ENCODE measurements at places on chromosomes 16 and 17.
A peak's percentile ranks its signal among the peaks of the same experiment; 100 is the strongest.

- no peak for DNase-seq
Measured at GRCh38 chr17:77666462-77666861, 292.0 kb upstream of the TNRC6C start.

GRCh38 chr16:53131363-53132071 is 76.7 kb downstream of the CHD9 start:
- peak; percentile 44 for DNase-seq

DNA sequence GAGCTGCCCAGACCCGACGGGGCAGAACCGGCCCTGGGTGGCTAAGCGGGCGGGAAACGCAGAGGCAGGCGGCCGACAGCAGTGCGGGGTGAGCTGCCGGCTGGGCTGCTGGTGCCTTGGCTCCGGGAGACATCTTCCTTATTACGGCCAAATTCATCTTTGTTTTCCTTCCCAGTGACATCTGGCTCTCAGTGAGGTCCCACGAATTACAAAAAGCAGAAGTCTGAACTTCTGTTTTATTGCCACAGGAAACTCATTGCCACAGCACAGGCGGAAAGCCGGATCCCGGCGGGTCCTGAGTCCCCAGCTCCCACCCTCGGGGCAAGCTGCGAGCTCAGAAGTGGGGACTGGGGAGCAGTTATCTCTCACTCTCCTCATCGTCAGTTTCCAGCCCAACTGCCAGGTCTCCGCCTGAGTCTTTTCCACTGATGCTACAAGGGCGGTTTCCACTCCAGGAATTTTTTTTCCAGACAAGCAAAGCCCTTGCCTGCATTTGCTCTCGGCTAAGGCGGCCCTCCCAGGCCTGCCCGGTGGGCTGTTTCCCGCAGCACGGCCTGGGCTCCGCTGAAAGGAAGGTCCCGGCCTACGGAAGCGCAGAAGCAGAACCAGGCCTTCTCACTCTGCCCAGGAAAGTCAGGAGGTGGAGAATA is 40.3 kb downstream of the CBFA2T3 start:
- no peak for DNase-seq

DNA sequence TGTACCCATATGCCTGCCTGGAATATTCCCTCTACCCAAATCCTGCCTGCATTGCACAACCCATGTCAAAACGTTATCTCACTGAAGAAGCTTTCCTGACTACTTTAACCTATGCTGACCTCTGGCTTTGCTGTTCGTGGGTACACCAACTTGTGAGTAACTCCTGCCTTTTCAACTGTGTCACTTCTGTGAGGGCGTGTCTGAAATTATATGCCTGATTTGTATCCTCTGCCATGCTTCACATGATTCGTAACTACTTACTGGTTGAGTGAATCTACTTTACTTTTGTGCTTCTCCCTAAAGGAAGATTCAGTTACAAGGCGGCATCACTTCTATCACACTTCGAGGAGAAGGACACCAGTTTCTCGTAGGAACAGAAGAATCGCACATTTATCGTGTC is 33.3 kb upstream of the USP43 start:
- no peak for DNase-seq

- no peak for DNase-seq
Measured at GRCh38 chr16:14489460-14489859, 140.6 kb downstream of the PARN start.

DNA sequence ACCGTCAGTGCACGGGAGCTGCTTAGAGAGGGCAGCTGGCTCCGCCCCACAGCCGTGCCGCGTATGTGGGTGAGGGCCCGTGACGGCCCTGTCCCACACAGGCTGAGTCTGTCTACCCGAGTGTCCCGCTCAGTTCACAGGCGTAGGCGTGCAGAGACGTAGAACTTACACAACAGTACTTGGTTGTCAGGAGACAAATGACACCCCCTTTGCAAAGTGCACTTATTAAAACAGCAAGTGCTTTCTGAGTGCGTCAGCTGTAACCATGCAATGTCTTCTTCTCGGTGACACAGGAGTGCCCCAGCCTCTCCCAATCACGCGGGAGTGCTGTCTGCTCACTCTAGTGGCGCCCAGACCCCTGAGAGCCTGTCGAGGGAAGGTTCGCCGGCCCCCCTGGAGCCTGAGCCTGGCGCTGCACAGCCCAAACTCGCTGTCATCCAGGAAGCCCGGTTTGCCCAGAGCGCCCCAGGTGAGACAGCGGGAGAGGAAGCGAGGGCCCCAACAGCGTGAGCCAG is 64.2 kb downstream of the FOXK2 start:
- DNase-seq, result no peak

DNA sequence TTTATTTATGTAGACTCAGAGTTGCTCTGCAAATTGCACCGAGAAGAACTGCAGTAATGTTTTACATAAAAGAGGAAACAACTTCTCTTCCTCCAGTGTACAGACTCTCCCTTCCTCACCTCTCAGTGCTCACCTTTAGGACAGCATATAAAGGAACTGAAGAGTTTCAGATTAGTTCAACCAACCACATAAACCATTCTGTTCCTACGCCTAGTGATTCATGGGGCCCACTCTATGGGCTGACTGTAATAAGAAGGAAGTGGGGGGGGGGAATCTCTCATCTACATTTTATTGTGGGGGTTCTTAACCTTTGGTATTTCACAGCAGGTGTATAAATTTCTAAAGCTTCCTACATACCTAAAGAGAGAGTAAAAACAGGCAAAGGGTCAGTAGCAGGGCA is 18.3 kb downstream of the ZSWIM7 start:
- DNase-seq, result no peak

- DNase-seq, result no peak
Measured at GRCh38 chr17:67639555-67639954, 78.2 kb upstream of the NOL11 start.

- no peak for DNase-seq
Measured at GRCh38 chr17:312476-313148, 40.0 kb downstream of the RPH3AL start.

GRCh38 chr16:74888232-74888862 is 96.6 kb downstream of the WDR59 start:
- peak; percentile 38 for DNase-seq

GRCh38 chr17:58210922-58211321 is 8.1 kb downstream of the MKS1 start:
- no peak for DNase-seq

GRCh38 chr16:46954562-46954961 is 18.9 kb downstream of the DNAJA2 start:
- no peak for DNase-seq

- DNase-seq, result no peak
Measured at GRCh38 chr16:71406316-71406715, 35.5 kb downstream of the TLE7 start.

DNA sequence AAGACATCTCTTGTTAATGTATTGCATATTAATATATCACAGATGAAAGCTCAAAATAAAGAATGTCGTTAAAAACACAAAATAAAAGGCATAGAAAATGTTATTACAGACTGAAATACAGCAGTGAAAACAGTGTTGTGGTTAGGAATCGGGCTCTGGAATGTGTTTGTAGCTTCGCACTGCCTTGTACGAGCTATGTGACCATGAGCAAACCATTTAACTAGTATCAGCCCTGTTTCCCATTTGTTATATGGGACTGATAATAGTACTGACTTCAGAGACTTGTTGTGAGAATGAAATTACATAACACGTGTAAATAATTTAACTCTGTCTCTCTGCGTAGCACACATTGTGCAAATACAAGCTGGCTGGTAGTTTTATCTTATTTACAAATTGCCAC is 648 bp upstream of the RBFOX1 start:
- DNase-seq, result no peak

- no peak for DNase-seq
Measured at GRCh38 chr17:34758718-34759117, 179.3 kb downstream of the TMEM132E start.

DNA sequence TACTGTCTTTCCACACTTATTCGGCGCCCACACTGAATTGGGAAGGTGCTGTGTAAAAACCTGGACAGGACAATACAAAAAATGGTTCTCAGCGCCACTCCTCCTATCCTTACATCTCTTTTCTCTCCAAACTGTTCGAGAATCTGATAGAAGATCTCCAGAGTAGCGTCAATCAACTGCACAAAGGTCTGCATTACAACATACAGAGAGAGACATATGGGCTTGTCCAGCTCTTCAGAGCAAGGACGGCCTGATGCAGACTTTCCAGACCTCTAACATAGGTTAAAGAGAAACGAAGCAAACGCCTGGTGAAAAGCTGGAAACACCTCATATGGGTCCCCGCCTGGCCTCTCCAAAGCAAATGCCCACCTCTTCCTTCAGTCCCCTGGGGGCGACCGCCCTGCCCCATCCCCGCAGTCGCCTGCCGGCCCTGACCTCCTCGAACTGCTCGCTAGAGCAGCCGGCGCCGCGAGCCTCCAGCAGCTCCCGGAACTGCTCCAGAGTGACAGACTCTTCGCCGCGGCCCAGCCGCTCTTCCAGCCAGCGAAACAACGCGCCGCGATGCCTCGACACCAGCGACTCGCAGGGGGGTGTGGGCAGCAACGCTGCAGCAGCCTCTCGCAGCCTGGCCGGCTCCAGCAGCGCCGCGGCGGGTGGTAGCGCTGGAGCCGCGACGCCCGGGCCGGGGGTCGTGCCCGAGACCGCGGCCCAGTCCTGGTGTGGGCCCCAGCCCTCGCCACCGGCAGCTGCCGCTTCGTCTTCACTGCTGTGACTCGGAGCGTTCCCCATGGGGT is 526 bp downstream of the ZZEF1 start:
- DNase-seq, result no peak

DNA sequence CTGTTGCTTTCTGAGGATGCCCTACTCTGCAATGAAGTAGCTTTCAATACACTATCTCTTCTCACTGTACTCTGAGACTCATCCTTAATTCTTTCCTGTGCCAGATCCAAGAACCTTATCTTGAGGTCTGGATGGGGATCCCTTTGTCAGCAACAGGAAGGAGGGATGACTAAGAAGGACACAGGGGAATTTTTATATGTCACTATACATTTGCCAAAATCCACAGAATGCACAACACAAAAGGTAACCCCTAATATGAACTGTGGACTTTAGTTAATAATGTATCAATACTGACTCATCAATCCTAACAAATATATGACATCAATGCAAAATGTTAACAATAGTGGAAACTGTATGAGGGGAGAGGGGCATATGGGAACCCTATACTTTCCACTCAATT is 4.7 kb upstream of the RBBP6 start:
- DNase-seq, result no peak

- no peak for DNase-seq
Measured at GRCh38 chr17:82218349-82219075, 5.9 kb upstream of the CCDC57 start.

GRCh38 chr16:55597928-55598327 is 31.4 kb downstream of the CAPNS2 start:
- DNase-seq, result no peak

DNA sequence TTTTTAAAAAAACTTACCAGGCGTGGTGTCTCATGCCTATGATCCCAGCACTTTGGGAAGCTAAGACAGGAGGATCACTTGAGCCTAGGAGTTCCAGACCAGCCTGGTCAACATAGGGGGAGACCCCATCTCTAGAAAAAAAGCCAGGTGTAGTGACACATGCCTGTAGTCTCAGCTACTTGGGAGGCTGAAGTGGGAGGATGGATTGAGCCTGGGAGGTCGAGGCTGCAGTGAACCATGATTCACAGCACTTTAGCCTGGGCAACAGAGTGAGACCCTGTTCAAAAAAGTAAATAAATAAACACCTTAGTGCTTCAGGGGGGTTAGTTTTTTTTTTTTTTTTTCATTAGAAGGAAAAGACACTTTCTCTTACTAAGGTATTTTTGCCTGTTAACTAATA is 58.9 kb upstream of the LRRC37A3 start:
- no peak for DNase-seq

DNA sequence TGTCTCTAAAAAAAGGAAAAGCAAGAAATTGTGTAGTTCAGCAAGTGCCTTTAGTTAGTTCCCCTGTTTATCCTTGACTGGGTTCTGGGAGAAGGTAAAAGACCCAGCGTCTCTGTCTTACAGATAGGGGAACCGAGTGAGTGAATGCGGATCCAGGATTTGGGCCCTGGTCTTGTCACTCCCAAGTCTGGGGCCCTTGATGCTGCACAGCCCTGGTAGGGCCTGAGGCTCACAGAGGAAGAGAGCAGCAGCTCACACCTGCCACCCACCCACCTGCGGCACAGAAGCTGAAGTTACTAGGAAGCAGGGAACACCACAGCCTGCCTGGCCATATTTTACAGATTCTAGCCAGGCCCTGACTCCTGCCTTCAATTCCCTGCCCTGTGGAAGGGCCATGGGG is 22.2 kb downstream of the LASP1 start:
- no peak for DNase-seq

- DNase-seq, result no peak
Measured at GRCh38 chr17:59769887-59770286, 62.4 kb downstream of the VMP1 start.

- DNase-seq, result no peak
Measured at GRCh38 chr17:72306037-72306436, 185.2 kb downstream of the SOX9 start.

GRCh38 chr17:19739241-19740201 is 8.6 kb downstream of the ALDH3A1 start:
- no peak for DNase-seq

DNA sequence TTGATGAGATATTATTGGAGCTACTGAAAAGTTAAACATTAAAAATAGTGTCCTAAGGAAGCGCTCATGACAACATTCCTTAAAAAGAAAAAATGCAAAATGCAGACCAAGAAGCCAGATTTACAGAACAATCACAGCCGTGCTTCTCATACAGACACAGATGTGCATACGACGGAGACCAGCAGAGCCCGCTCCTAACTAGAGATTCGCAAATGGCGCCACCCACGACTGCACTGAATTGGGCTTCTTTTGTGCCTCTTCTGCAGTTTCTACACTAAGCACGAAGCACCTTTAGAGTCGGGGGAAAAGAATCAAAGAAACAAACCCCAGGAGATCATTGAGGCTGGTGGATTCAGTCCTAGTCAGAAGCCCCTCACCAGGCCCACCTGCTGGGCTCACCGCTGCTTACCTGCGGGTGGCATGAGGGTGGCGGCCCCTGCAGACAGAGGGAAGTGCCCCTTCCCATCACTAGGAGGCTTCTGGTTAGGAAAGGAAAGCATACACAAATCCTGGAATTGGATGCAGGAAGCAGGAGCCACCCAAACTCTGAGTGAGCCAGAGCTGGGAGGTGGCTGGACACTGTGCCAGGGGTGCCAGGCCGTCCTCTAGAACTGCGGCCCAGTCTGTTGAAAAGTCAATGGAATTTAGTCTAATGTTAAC is 64.9 kb upstream of the CHMP6 start:
- no peak for DNase-seq

- DNase-seq, result peak; percentile 51
Measured at GRCh38 chr16:48384520-48385252, 527 bp downstream of the SIAH1 start.

- DNase-seq, result no peak
Measured at GRCh38 chr17:81923302-81924260, 4.0 kb downstream of the MAFG start.

- DNase-seq, result no peak
Measured at GRCh38 chr17:40846515-40847144, 20.4 kb downstream of the KRT12 start.

DNA sequence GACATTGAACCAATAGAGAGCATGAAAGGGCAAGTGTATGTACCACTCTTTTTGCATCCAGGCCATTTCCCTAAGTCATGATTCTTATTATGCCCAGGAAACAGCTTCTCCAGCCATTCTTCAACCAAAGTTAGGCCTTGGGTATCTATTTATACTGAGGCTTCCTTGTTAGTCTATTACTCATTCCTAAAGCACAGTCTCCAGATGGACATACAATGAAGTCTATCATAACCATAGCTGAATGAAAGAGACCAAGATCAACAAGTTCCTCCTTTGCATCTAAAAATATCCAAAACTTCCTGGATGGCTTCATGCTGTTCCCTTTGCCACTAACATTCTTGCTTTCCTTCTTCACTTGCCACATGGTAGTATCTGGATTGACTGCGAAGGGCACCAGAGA is 265.9 kb downstream of the CDH8 start:
- DNase-seq, result no peak
